Aortic smooth muscle cell (primary cell): ENCODE measurements at places on chromosomes 11 and 22. TPM values are rescaled to one million over a fixed set of nuclear protein-coding genes. Genes with fewer than 3 reads are reported as not detected.

CELF1 gene
- total RNA-seq, result 73.5 and 83.7 TPM in 2 replicates

NTM gene
- total RNA-seq, result 32.1 and 35.0 TPM in 2 replicates

CD6 gene
- total RNA-seq, result under 0.01 TPM in 1 of 2 replicates, not detected in the other

C11orf21 gene
- total RNA-seq, result not detected in 2 replicates

ANO3 gene
- 1.3 and 5.4 TPM in 2 replicates for total RNA-seq

MYBPC3 gene
- total RNA-seq, result not detected in 2 replicates

KRTAP5-9 gene
- total RNA-seq, result not detected in 2 replicates

SOX6 gene
- 0.40 and 0.50 TPM in 2 replicates for total RNA-seq
